ENCODE measurements at places on chromosomes 6 and 20.

DNA sequence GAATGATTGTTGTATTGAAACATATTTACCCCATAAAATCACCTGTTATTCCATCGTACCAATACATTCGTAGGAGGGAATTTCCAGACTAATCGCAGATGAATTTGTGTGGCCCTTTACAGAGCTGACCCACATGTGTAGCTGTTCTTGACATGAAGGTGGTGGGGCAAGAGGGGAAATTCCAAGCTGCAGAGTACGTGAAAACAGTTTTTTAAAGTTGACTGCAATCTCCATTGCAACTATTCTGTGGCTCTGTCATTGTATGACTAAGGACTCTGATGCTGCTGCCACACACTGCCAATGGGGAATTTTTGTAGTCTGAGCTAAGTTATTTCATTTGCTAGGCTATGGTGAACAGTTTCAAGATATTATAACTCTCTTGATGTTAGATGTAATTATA is 46.4 kb upstream of the ADTRP start:
- DNase-seq: no peak

DNA sequence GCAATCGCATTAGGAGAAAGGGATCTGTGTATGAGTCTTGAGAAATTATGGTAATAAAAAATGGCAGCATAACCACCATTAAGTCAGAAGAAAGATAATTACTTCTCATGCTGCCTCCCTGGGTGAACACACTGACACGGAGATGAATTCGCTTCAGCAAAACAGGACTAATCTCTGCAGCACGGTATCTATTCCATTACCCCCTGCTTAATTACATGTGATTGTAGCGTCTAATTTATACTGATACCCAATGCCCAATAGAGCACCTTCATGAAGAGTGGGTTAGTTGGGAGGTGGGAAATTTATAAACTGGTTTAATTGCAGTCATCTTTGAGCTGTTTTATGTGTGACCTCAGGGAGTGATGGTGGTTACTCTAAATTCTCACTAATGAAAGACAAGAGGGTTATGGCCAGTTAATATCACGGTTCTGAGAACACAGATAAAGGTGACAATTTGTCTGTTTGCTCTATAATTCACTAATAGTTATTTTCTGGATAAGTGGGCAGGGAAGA is 476.2 kb upstream of the SULF2 start:
- DNase-seq: no peak

DNA sequence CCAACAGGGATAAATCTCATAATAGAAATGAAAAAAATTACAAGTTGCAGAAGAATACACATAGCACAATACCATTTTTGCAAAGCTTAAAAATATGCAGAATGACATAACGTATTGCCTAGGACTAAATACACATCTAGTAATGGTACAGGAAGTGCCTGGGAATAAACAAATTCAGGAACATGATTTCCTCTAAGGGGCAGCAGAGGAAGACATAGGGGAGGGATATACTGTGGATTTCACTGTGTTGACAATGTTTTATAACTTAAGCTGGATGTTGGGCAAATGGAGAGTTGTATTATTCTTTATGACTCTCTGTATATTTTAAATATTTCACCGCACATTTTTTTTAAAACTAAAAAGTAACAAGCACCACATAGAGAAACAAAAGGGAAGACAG is 5.6 kb upstream of the GLO1 start:
- DNase-seq: no peak

- DNase-seq: no peak
These were observed 9.7 kb upstream of the RMND1 start for GRCh38 chr6:151461673-151462072.

GRCh38 chr6:138948004-138948403 is 40.0 kb downstream of the REPS1 start:
- no peak for DNase-seq

GRCh38 chr6:161217628-161218027 is 56.2 kb downstream of the AGPAT4 start:
- no peak for DNase-seq

GRCh38 chr6:31294056-31294455 is 22.2 kb upstream of the HLA-C start:
- DNase-seq: no peak

DNA sequence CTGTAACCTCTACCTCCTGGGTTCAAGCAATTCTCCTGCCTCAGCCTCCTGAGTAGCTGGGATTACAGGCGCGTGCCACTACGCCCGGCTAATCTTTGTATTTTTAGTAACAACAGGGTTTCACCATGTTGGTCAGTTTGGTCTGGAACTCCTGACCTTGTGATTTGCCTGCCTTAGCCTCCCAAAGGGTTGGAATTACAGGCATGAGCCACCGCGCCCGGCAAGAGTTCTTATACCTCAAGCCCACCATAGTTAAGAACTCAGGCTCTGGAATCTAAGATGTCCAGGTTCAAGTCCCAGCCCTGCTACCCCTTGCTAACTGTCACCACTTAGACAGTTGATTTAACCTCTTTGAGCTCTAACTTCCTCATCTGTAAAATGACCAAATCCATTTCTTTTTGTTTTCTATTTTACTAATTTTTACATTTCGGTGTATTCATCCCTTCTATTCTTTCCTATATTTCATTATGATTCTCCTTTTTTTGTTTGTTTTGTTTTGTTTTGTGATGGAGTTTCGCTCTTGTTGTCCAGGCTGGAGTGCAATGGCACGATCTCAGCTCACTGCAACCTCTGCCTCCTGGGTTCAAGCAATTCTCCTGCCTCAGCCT is 104.8 kb upstream of the ZNF217 start:
- DNase-seq: no peak
